ENCODE measurements at places on chromosomes 5 and 9. TPM values are rescaled to one million over a fixed set of nuclear protein-coding genes. Genes with fewer than 3 reads are reported as not detected.
A peak's percentile ranks its signal among the peaks of the same experiment; 100 is the strongest.

DNA sequence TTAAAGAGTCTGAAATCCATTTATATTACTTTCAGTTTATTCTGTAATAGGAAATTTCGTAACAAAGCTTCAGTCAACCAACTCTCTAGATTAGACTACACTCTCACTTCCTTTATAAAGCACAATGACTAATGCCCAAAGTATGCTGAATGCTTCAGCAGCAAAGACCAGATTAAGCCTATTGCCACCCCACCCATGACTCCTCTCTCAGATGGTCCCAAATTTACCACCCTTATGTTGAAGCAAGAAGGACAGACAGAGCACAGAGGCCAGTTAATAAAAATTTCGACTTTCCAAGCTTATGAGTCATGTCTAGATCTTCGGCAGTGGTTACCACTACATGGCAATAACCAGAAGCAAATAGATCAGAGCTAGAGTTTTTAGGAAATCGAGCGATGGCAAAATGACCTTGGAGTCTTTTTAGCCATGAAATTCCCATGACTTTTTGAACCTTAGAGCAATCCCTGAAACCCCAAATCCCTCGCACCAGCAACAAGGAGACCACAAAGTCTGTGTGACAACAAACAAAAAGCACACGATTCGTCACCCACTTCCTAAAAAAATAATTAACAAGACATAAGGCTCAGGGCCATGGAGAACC is 287.8 kb upstream of the RASA1 start:
- DNase-seq, result peak; percentile 46

DNA sequence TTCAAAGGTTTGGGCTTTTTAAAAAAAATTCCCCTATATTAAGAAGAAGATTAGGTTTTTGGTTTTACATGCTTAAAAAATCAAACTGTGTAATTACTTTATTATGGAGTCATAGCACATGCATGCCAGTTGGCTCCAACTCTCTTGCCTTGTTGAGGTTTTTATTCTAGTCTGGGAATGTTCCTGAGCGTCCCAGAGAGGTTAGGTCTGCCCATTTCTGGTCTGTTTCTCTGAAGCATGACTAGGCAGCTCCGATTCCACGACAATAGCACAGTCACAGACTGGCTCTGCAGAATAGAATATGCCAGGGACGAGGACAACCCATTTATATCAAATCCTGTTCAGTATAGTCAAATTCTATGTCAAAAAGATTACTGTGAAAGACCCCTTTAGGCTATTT is 217.0 kb downstream of the PCSK5 start:
- no peak for DNase-seq

- no peak for DNase-seq
These were observed 51.5 kb upstream of the SAP30L start for GRCh38 chr5:154394307-154394706.

DNA sequence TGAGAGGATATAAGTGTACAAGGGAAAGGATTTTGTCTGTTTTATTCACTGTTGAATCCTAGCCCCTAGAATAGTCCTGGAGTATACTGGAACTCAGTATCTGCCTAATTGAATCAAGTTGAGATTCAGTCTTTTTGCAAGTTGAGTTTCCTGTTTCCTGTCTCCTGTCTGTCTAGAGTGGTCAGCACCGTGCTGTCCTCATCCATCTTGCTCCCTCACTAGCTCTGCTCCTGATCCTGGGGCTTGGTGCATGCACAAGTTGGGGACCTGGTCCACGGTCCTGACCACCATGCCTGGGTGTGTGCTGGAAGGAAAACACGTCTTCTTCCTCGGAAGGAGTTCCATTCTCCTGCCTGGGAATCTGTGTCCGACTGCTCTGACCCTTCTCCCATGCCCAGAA is 3.2 kb downstream of the IL5 start:
- DNase-seq, result no peak

DNA sequence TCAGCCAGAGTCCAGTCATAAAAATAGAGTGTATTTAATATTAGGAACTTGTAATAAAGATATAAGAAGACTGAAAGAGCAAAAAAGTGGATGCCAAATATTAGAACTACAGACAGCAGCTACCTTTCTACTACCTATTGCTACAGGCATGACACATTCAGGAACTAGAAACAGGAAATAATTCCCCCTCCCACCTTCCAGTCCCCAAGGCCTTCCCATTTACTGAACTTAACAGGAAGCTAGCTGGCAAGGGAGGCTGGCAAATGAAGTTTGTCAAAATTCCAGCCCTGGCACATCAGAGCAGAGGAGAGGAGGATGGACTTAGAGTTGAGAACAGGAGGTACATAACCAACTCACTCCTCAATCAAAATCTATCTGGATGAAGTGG is 50.2 kb upstream of the RIC1 start:
- DNase-seq, result peak; percentile 62

DNA sequence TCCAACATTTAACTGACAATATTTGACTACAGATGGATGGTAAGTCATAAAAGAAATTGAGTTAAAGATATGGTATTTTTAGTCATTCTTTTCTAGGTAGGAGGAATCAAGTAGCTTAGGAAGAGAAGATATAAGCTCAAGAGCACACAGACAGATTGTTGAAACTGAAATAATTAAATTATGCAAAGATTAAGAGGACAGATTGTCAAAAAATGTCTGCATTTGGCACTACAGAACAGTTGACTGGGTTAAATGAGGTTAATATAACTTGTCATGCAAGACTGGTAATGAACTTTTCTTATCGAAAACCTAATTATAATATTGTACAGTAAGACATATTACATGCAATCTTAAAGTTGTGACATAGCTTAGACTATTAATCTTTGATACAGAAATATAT is 36.3 kb upstream of the TRPM3 start:
- DNase-seq, result no peak

DNA sequence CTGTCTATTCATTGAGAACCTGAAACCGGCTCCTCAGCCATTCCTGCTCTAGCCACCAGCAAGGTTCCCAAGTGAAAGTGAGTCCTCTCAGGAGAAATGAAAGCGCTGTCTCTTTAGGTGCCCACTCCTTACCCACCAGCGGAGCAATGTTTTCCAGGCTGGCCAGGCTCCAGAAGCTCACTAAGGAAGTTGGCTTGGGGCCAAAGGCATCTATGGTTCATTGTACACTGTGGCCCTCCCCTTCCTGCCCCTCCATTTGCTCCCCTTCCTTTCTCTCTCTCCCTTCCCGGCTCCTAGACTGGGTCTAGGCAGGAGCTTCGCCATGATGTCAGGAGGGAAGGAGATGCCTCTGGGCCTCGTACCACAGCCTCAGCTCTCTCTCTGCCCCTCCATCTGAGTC is 1.1 kb upstream of the GABRP start:
- peak; percentile 71 for DNase-seq

GRCh38 chr9:125749287-125749935 is 2.2 kb downstream of the PBX3 start:
- DNase-seq, result peak; percentile 20

DNA sequence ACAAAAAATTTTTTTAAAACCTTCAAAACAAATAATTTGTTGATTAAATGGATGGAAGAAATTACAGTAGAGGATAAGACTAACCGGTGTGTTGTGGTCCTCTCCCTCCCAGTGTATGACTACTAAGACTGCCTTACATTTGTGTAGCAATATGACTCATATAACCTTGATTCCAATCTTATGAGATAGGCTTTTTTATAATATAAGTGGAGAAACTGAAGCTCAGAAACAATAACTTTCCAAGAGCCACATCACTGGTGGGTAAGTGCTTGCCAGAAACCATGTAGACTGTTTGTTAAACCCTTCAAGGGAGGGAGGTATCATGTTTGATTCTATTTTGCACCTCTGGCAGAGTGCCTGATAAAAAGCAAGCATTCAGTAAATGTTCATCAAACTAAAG is 47.5 kb downstream of the NLN start:
- peak; percentile 74 for DNase-seq

- no peak for DNase-seq
These were observed 498.6 kb downstream of the EBF1 start for GRCh38 chr5:158601118-158601517.

- DNase-seq, result peak; percentile 40
These were observed 3.6 kb upstream of the NPR3 start for GRCh38 chr5:32707418-32707997.

DNA sequence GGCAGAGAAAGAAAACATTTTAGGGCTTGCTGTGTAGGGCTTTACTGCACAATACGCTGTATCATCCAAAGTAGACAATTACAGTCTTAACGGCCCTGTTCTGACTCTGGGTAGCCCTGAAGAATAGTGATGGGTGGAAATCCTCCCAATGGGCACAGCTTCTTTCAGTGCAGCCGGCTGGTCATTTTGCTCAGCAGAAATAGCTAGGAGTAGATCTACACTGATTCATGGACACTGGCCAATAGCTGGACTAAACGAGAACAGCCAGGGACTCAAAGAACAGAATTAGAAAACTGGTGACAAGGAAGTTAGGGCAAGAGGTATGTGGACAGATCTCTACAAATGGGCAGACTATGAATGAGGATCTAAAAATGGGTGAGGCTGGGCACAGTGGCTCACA is 69.3 kb downstream of the IARS1 start:
- no peak for DNase-seq

DNA sequence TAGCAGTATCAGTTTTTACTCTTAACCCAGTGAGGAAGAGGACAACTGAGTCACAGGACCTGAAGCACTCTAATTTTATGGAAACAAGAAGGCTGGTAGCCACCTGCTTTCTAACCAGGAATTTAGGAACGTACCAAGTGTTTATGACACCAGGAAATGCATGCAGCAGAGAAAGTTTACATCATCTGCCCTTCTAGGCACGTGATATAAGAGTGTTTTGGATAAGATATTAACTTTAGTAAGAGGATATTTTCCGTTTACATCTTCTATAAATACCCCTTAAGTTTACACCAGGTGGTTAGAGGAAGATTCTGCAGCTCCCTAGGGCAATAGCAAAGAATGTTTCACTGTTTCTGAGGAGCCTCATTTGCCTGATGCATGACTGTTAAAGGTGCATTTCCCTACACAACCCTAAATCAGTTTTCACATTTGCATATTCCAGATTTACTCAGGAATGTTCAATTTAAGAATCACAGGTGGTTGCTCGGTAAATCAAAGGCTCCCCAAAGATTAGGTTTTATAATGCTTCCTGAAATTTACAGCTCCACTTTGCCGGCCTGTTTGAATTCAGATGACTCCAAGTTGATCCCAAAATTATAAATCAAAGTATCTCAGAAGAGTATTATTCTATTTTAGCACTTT is 1.8 kb downstream of the TSC1 start:
- no peak for DNase-seq

- no peak for DNase-seq
These were observed 175.5 kb downstream of the GNA14 start for GRCh38 chr9:77472646-77473045.

DNA sequence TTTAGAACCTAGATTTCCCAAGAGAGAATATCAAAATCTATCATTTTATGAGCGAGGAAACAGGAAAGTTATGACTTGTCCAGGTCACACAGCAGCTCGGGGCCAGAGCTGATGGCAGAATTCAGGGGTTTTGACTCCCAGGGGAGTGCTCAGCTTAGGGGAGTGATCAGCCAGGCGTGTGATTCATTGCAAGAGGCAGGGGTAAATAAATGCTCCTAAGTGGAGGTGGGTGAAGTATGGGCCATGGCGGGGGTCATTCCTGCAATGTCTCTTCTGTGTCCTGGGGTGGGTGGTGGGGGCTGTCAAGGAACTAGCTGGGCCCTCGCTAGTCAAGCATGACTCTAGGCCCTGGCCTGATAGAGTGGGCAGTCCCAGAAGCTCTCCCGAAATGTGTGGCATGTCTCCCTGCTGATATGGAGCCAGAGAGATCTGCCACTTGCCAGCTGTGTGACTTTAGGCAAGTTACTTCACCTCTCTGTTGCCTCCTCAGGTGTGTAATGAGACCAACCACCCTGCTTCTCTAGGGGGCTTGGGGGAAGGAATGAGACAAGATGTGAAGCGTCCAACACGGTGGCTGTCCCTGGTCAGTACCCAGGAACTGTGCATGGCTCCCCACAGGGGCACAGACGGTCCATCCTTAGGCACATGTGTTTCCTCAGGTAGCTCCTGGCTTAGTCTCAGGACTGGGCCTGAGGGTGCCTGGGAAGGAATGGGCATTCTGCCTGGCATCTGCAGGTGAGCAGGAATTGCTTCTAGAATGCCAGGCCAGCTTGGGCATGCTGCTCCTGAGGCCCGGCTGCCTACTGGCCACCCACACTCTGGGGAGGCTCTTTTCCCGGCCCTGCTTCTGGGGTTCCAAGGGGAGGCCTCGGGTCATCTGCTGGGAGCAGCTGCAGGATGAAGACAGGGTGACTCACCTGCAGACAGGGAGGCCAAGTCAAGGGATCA is 36.5 kb upstream of the SH3PXD2B start:
- DNase-seq, result no peak

DNA sequence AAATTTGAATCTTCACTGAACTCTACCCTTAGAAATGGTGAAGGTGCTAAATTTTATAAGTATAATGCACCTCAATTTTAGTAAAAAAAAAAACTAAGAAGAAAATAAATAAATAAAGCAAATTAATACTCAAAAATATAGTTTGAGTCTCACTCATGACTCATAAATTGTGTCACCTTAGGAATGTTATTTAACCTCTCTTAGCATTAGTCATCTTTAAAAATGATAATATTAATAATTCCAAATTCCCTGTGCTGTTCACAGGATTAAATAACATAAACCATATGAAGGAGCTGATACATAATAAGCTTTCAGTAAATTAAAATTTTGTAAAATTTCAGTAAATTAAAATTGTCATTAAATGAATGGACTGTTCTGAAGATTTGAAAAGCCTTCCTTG is 339.8 kb upstream of the RGMB start:
- DNase-seq, result no peak

DNA sequence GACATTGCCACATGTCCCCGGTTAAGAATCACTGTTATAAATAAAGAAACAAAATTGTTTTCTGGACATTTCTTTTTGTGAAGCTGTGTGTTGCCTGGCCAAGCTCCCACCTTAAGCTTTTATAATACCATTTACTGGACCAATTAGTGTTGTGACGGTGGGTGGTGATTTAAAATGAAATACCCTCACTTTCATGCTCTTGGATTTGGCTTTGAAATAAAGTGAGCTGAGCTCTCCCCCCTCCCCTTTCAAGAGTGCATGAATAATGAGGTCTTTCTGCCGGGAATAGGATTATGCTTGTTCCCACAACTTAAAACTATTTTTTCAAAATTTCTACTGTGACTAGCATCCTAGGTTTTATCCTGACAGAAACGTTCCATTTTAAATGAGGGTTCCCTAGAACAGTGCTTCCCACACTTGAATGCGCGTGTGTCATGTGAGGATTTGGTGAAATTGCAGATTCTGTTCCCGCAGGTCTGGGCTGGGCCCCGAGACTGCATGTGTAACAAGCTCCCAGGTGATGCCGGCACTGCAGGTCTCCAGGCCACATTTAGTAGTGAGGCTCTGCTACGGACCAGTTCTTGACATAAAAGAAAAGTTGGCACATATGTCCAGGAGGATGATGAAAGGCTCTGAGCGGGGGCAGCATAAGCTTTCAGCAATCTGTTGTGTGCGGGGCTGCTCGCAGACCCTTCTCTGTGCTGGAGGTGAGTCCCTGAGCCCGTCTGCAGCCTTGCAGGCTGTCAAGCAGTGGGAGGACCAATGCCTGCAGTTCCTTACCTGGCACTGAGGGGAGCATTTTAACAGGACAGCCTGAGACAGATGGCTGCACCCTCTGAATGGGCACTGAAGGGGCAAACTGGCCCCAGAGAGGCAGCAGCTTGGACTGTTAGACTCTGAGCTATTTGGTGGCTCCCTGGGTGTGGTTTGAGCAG is 24.4 kb downstream of the IQGAP2 start:
- no peak for DNase-seq

- DNase-seq, result no peak
These were observed 114.6 kb downstream of the KLHL3 start for GRCh38 chr5:137621306-137621705.

Gene TMEM174
- not detected for total RNA-seq

Gene CAPSL
- total RNA-seq, result not detected

Gene SLC4A9
- not detected for total RNA-seq

Gene PRDM9
- not detected for total RNA-seq

Gene CATSPER3
- 0.71 TPM for total RNA-seq

Gene CER1
- total RNA-seq, result not detected

Gene CDHR2
- total RNA-seq, result not detected

Gene LRRC70
- total RNA-seq, result 24.5 TPM

Data from endothelial cell of umbilical vein (primary cell).